ENCODE measurements at places on chromosomes 16 and 17.
A peak's percentile ranks its signal among the peaks of the same experiment; 100 is the strongest.

DNA sequence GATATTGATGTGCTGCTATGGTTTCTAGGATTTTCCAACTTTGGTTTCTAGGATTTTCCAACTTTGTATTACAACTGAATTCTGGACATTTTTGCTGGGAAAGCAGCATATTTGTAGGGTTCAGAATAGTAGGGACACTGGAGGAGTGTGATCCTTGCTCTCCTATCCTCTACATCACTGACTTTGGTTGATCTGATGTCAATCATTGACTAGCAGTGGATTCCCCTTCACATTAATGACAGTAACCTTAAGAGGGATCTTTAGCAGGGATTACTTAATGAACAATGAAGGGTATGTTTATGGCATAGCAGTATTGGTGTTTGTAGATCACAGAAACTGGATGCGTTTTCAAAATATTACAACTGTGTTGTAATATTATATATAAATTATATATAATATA lies 67.4 kb downstream of the MAP2K4 start:
- no peak for DNase-seq

GRCh38 chr17:21512307-21513011 lies 136.3 kb downstream of the KCNJ12 start:
- DNase-seq: no peak

- DNase-seq: no peak
Measured at GRCh38 chr16:3028716-3029319, 5.0 kb downstream of the THOC6 start.

DNA sequence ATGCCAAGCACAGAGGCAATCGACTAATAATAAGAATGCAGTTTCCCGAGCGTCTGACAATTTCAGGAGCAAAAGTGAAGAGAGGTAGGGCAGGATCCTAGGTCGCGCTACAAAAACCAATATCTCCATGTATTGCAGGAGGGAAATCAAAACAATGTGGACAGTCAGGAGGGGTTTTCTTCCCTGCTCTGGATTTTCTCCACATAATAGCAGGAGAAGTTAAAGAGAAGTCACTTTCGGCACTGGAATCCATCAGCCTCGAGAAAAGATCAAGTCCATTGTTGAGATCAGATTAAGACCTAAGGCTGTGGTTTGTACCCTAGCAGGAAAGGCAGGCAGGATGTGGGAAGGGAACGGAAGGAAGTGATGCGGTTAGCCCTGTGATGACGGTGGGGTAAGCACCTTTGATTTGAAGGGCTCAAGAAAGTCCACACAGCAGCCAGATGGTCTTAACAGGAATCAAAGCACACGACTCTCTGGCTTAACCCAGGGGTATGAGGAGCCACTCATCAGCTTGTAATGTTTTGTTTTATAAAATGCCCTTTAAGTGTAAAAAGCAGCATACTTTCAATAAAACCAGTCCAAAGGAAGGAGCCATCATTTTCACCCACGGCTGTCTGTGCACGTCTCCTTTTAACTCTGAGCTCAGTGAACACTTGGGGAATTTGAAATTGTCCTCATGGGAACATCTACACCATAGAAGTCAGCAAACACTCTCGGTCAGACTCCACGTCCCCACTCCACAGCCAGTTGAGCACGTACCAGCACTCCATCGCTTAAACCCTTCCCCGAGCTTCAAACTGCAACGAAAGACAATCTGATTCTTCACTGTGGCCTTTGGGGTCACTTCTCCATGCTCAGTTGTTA lies 15.8 kb upstream of the AKTIP start:
- DNase-seq: peak; percentile 31

GRCh38 chr17:55661256-55661758 lies 61.4 kb downstream of the TMEM100 start:
- no peak for DNase-seq

All from esophagus squamous epithelium (tissue), 5 donors.